ENCODE measurements at places on chromosomes 3 and 15.

- DNase-seq: no peak
Observed at GRCh38 chr15:31516874-31517273, 190.2 kb downstream of the KLF13 start.

GRCh38 chr15:96182736-96183513 lies 147.6 kb upstream of the NR2F2 start:
- no peak for DNase-seq

DNA sequence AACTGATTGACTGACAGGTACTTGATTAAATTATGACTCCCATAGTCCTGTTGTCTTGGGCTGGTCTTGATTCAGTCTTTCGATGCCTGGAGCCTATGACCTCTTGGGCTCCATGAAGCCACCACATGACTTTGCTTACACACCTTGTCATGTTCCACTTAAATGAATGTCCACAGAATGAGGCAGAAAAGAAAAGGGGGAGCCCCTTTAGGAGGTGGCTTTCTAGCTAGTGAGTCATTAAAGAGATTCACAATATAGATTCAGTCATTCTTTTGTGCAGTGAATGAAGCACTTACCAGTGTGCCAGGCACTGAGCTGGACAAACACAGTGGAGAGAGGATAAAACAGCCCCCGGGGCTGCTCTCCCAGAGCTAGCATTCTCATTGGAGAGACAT lies 17.1 kb downstream of the VIPR1 start:
- DNase-seq: no peak

DNA sequence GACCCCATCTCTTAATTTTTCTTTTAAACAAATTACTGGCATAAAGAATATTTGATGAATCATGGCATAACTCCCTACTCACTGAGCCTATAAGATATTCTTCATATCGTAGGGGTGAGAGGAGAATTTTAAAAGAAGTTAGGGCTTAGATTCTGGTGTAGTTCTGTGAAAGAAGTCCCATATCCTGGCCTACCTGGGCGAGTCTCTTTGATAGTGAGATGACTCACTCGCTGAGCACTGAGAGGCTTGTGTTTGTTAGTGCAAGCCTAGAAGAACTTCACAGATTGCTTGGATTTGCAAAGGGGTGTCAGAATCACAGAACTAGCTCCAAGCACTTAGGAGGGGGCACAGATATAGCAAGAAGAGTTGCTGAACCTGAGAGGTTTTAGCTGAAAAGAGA lies 133.8 kb upstream of the TMC3 start:
- DNase-seq: no peak

DNA sequence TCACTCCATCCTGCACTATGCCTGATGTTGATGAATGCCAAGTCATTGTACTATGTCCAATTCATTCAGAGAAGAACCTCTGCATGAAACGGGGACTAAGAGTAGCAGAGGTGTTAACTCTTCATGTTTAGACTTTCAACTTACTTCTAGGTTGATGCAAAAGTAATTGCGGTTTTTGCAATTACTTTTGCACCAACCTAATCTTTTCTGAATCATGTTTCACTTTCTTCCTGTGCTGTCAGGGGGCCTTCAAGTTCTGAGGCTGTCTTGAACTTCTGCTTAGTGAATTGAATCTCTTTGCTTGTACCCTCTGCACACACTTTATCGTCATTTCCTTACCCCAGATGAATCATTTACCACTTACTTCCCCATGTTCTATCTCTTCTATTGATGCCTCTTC lies 636.2 kb downstream of the NAALADL2 start:
- DNase-seq: no peak

DNA sequence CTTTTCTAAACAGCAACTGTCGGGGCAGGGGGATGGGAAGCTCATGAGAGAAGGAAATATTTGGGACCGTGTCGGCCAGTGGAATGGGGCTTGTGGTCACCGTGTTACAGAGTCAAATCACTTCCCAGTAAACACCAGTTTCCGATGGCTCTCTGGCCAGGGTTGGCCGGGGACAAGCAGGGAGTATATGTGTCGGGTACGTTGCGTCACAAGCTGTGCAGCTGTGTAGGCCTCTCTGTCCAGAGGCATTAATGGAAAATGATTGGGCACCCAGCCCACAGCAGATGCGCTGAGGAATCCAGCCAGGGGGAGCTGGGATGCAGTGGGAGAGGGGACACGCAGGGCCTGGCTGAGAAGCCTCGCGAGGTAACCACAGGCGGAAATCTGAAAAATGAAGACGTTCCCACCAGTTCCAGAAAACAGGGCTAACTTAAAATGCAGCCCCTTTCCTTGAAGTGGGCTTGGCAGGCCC lies 15.8 kb upstream of the ALDH1A3 start:
- DNase-seq: no peak

DNA sequence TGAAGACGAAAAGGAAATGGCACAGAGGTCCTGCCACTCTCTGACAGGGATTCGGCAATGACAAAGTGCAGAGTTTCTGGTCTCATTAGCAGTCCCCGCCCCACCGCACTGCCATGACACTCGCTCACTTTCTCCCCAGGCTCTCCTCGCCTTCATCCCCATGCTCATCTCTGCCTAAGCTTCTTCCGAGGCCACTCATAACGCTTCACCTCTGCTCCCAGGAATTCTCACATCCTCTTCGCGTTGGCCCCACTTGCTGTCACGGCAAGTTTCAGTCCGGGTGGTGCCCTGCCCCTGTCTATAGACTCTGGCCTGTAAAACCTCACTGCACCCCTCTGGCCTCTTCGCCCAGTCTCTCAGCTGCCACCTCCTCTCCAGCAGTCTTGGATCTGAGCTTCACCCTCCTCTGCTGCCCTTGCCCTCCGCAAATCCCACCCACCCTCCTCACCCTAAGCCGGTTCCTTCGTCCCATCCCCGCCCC lies 654 bp downstream of the RUBCN start:
- no peak for DNase-seq

DNA sequence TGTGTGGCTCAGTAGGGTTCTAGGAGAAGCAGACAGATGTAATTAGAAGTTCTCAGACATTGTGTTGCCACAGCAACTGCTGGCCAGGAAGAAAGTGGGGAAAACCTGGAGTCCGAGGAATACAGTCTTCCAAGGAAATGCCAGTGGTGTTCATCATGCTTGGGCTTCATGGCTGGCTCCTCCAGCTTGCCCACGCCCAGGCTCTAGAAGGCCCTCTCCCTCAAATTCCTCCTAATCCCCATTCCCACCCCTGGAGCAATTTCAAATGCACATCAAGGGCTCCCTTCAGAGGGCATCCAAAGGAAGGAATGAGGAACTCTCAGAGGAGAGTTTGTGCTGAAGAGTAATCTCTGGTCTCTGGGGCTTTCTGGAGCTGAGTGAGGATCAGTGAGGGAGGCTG lies 21.9 kb downstream of the FSTL1 start:
- DNase-seq: no peak

- peak; percentile 90 for DNase-seq
Observed at GRCh38 chr3:169771497-169772304, 1.5 kb upstream of the MYNN start.

DNA sequence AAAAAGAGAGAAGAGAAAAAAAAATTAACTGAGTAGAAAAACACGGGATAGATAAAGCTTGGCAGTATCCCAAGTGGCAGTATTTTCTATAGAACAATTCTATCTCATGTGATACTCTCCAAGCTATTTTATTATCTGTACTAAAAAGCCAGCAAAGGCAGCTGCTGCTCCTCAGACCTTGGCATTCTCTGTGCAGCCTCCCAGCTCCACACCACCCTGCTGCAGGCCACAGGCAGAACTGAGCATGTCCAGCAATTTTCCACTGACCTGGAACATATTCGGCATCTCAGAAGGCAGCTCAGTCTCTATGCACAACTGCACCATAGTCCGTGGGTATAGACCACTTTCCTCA lies 1161.4 kb downstream of the IGSF11 start:
- peak; percentile 95 for DNase-seq

GRCh38 chr3:139332092-139332491 lies 11.7 kb upstream of the MRPS22 start:
- DNase-seq: no peak

- DNase-seq: no peak
Observed at GRCh38 chr3:112539825-112540650, 21.7 kb downstream of the ATG3 start.

DNA sequence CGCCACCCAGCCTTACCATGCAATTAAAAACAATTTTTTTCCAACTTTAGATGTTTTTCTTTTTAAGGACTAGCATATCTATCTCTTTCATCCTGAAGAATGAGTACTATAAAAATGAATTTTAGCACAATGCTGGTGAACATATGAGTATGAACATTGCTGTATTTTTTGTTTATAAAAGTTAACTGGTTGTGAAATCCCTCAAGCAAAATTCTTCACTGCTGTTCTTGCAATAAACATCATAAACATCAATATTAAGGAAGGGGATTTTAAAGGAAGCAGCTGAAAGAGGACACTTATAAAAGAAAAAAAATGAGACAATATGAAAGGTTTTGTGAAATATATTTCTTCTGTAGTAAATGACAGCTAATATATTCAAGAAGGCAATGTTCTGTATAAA lies 3.0 kb downstream of the PLSCR4 start:
- DNase-seq: no peak

DNA sequence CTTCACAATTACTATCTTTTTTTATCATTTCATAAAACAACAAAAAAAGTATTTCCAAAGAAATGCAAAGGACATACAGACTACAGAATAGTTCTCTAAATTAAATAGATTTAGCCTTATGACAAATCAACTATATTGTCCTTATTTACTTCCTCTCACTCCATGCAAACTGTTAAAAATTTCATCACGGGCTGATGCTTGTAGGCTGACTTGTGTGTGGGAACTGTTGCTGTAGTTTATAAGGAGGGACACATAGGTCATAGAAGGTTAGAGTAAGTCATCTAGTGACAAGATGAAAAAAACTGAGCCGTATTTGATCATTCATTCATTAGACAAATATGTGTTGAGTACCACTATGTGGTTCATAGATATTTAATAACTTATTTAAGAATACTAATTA lies 232.5 kb upstream of the TBL1XR1 start:
- no peak for DNase-seq

GRCh38 chr3:97121386-97121785 lies 307.0 kb downstream of the EPHA6 start:
- no peak for DNase-seq

- DNase-seq: no peak
Observed at GRCh38 chr3:195703776-195704175, 17.0 kb upstream of the MUC20 start.

DNA sequence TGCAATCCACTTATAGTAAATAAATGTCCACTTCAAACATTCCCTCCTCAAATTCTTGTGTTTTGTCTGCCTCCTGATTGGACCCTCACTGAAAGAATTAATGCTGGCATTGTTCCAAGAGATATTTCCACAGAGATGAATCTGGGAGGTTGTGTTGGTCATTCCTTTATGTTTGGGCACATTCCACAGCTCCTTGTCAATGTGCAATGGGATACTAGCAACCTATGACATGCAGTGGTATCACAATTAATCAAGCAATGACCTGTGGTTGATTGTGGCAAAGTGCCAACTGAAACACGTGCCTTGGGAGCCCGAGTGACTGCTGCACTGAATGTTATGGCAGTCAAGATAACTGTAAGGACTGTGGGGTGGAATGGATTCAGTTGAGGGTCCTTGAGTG lies 55.0 kb upstream of the SNRPN start:
- no peak for DNase-seq

DNA sequence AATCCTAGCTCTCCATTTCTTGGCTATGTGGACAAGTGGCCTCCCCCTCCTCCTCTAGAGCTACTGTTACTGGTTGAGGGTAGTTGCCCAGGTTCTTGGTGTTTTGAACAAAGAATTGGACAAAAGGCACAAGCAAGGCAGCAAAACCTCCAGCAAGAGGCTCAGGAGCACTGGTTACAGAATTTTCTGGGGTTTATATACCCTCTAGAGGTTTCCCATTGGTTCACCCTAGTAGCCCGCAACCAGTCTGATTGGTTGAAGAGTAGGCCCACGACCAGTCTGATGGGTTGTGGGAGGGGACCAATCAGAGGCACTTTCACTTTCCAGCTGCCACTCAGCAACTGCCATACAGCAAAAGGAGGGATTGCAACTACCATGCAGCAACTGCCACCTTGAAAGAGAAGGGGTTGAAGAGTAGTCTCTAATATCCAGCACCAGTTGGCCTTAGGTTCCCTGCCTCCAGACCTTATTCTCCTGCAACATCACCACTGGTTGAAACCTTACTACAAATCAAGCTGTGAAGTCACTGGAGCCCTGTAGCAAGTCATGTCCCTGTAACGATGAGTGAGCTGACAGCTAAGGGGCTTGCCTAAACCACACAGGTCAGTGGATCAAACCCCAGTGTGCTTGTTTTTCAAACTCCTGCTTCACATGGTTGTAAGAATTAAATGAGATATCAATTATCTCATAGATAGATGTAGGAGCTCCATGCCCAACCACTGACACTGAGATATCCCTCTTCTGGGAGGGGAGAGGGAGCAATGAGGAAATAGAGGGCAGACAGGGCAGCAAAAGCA lies 2.9 kb upstream of the C15orf39 start:
- no peak for DNase-seq

DNA sequence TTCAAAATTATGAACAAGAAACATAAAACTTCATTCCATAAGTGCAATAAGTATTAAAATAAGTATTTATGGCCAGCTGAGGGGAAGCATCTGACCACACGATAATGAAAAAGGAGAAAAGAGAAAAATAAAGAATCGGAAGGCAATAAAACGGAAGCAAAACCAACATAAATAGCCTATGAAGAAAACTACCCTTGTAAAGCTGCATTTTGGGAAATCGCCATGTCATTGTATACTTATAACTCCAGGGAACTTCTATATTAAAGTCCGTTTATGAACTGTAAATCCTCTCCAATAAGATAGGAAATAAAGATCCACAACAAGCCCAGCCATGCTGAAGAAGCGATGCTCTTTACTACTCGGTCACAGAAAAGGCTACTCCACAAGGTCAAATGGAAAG lies 47.7 kb downstream of the MORC1 start:
- DNase-seq: no peak

- DNase-seq: no peak
Observed at GRCh38 chr15:79193103-79193502, 89.4 kb upstream of the ANKRD34C start.

GRCh38 chr15:52496776-52497470 lies 31.8 kb downstream of the MYO5A start:
- DNase-seq: no peak

DNA sequence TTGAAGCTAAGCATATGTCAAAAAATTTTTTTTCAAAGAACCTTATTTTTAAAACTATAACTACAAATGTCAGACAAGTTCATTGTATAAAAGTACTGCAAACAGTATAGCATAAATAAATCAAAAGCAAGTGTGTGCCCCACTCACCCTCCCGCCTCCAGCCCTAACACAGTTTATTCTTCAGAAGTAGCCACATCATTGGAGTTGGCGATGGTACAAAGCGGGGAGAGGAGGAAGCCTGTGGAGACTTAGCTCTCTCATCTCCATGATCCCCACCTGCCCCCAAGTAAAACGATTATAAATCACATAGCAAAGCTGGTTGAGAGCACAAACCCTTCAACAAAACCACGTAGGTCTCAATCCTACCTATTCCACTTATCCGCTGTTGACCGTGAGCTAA lies 33.6 kb downstream of the FOXP1 start:
- DNase-seq: no peak
